ENCODE measurements at places on chromosomes 6 and 20. TPM values are rescaled to one million over a fixed set of nuclear protein-coding genes. Genes with fewer than 3 reads are reported as not detected.

GRCh38 chr20:47985092-47985850 lies 200.0 kb upstream of the SULF2 start:
- no peak overlapping the region for H3K27ac ChIP-seq
- H3K4me1 ChIP-seq, result no peaks in the 10 kb centered on the region
- no peak for DNase-seq
- H3K4me3 ChIP-seq, result no peak overlapping the region
- H3K27me3 ChIP-seq, result no peaks in the 10 kb centered on the region
- H3K36me3 ChIP-seq, result no peaks in the 10 kb centered on the region

GRCh38 chr20:23667666-23668065 lies 21.2 kb downstream of the CST4 start:
- H3K27me3 ChIP-seq, result peaks cover 4% of the 10 kb centered on the region
- H3K36me3 ChIP-seq, result no peaks in the 10 kb centered on the region
- DNase-seq, result no peak
- no peak overlapping the region for H3K4me3 ChIP-seq
- H3K27ac ChIP-seq, result no peak overlapping the region

DNA sequence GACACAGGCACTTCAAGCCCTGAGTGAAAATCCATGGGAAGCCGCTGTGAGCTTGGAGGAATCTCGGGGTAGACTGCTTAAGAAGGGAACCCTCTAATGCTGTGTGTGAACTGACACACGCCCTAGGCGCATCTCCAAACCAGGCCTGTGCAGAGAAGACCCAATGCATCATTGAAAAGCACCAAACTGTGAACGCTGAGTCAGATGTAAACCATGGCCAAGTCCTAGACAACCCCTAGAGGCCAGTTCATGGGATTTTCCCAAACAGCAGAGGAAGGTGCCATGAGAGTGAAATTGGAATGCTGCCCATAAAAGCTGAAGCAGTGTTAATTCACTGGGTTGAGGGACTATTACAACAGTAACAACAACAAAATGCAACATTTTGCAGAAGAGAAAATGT lies 296.5 kb downstream of the SMOC2 start:
- H3K27me3 ChIP-seq, result no peaks in the 10 kb centered on the region
- H3K4me1 ChIP-seq, result no peaks in the 10 kb centered on the region
- H3K4me3 ChIP-seq, result no peak overlapping the region
- no peak overlapping the region for H3K27ac ChIP-seq
- no peak for DNase-seq

DNA sequence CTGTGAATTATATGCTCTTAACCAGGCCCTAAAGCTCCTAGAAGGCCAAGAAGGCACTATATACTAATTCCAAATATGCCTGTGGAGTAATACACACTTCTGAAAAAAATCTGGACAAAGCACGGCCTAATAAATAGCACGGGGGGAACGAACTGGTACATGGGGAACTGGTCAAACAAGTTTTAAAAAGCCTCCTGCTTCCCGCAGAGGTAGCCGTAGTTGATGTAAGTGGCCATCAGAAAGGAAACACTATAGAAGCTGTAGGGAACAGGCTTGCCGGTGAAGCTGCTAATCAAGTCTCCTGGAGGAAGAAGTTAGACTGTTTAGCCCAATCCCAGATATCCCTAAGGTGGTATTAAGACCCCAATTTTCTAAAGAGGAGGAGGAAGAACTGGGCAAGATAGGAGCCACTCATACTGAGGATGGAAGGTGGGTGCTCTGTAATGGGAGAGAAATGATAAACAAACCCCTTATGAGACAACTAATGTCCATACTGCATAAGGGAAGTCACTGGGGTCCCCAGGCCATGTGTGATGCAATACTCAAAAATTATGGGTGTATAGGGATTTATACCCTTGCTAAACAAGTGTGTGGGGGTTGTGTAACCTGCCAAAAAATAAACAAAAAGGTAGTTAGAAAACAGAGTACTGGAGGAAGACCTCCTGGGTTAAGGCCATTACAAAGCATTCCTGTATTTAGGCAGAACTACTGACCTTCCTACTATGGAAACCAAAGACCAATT lies 27.1 kb upstream of the ZNF318 start:
- H3K27me3 ChIP-seq, result no peaks in the 10 kb centered on the region
- no peaks in the 10 kb centered on the region for H3K36me3 ChIP-seq
- no peak overlapping the region for H3K4me3 ChIP-seq
- H3K4me1 ChIP-seq, result no peaks in the 10 kb centered on the region
- no peak for DNase-seq

The ASIP gene
- not detected for total RNA-seq

All from esophagus squamous epithelium (tissue), 5 donors.